Activated CD4-positive, alpha-beta memory T cell treated with anti-CD3 and anti-CD28 coated beads, Interleukin-2, amount 10 ng/mL, durations not matched to agents 7 days and 5 days (primary cell): ENCODE measurements at places on chromosomes 5 and 9. TPM values are rescaled to one million over a fixed set of nuclear protein-coding genes. Genes with fewer than 3 reads are reported as not detected.

The ISL1 gene
- not detected for total RNA-seq

The ARL10 gene
- 6.5 TPM for total RNA-seq

The FOXE1 gene
- total RNA-seq = not detected

The POU5F2 gene
- total RNA-seq = 0.71 TPM

The TAF1L gene
- total RNA-seq = 0.05 TPM

The FGF18 gene
- total RNA-seq = not detected

The BARX1 gene
- 0.20 TPM for total RNA-seq

The NR4A3 gene
- total RNA-seq = 3.0 TPM

The WDR38 gene
- not detected for total RNA-seq

The F12 gene
- total RNA-seq = 1.5 TPM

The C1QTNF3 gene
- total RNA-seq = 2.5 TPM

The NPR2 gene
- 7.7 TPM for total RNA-seq

The CCNJL gene
- total RNA-seq = not detected

The TMEM250 gene
- 47.0 TPM for total RNA-seq

The EGFL7 gene
- 0.28 TPM for total RNA-seq

The SMC2 gene
- total RNA-seq = 57.2 TPM

The MYOT gene
- not detected for total RNA-seq

The DBH gene
- not detected for total RNA-seq

The CYLC2 gene
- total RNA-seq = not detected

The SLC6A7 gene
- total RNA-seq = not detected

- H3K27ac ChIP-seq = no peak overlapping the region
- no peak overlapping the region for H3K4me3 ChIP-seq
- no peaks in the 10 kb centered on the region for H3K4me1 ChIP-seq
Measured at GRCh38 chr9:101176384-101176783, 147.9 kb downstream of the PLPPR1 start.

DNA sequence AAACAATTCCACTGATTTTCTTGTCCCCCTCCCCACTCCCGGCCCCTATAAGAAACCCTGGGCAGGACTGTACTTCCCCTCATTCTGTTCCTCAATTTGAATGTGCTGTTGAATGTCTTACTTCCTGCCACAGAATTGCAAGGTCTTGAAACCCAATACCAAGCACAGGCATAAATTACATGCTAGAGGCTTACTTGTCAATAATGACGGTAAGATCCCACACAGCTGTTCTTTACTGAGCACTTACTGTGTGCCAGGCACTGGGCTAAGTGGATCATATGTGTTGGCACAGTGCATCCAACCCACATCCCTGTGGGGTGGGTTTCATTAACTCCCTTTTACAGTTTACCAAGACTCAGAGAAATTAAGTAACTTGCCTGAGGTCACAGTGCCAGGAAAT, 63.4 kb downstream of the MVB12B start:
- H3K27ac ChIP-seq = no peak overlapping the region
- no peaks in the 10 kb centered on the region for H3K36me3 ChIP-seq
- H3K4me1 ChIP-seq = peaks cover 24% of the 10 kb centered on the region
- no peak for DNase-seq
- H3K4me3 ChIP-seq = no peak overlapping the region

GRCh38 chr9:130535818-130536521, 43.4 kb upstream of the FUBP3 start:
- H3K27me3 ChIP-seq = peaks cover 53% of the 10 kb centered on the region
- DNase-seq = no peak
- peaks cover 6% of the 10 kb centered on the region for H3K4me1 ChIP-seq
- H3K4me3 ChIP-seq = no peak overlapping the region
- no peak overlapping the region for H3K27ac ChIP-seq

GRCh38 chr5:178483620-178484019, 106.6 kb downstream of the COL23A1 start:
- H3K27ac ChIP-seq = no peak overlapping the region
- H3K27me3 ChIP-seq = no peaks in the 10 kb centered on the region
- H3K4me1 ChIP-seq = peaks cover 5% of the 10 kb centered on the region
- no peaks in the 10 kb centered on the region for H3K36me3 ChIP-seq
- H3K4me3 ChIP-seq = no peak overlapping the region
- peak; percentile 38 for DNase-seq

GRCh38 chr9:88781628-88782391, 209.5 kb upstream of the S1PR3 start:
- no peaks in the 10 kb centered on the region for H3K27me3 ChIP-seq
- no peak overlapping the region for H3K27ac ChIP-seq
- no peaks in the 10 kb centered on the region for H3K4me1 ChIP-seq
- DNase-seq = no peak
- H3K4me3 ChIP-seq = no peak overlapping the region

DNA sequence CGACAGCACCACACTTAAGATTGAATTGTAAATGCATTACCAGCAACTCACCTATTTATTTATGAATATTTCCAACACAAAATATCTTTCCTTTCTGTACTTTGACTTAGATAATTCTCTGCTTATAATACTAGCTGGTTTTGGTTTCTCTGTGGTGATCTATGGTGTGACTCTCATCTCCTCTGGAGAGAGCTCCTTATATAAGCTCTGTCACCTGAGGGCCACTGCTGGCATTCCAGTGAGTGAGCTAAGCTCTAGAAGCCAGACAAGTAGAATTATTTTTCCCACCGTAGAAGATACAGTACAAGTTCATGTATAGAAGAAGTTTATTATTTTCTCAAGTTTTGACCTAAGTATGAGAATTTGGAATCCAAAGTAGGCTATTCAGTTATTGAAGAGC, 111.5 kb downstream of the CDC42SE2 start:
- peak overlapping the region; percentile 52 for H3K27ac ChIP-seq
- H3K4me1 ChIP-seq = peaks cover 89% of the 10 kb centered on the region
- no peaks in the 10 kb centered on the region for H3K27me3 ChIP-seq
- H3K4me3 ChIP-seq = peak overlapping the region; percentile 9

DNA sequence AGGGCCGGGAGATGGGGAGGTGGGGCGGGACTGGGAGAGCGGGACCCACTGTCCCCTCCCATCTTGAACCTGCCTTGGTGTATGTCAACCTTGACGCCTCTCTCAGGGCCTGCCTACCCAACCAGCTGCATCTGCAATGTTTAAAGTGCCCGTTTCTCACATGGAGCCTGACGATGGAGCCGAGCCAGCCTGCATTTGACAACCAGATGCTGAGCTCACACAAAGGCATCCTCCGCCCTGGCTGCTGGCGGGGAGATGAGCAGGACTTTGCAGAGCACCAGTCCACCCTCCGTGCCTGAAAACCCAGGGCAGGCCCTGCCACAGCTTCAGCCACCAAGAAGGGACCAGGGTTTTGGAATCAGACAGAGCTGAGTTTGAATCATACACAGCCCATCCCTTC, 141.1 kb upstream of the SMIM23 start:
- no peak for DNase-seq
- no peak overlapping the region for H3K27ac ChIP-seq
- H3K4me1 ChIP-seq = peaks cover 9% of the 10 kb centered on the region
- H3K36me3 ChIP-seq = no peaks in the 10 kb centered on the region
- no peak overlapping the region for H3K4me3 ChIP-seq
- H3K27me3 ChIP-seq = peaks cover 9% of the 10 kb centered on the region

DNA sequence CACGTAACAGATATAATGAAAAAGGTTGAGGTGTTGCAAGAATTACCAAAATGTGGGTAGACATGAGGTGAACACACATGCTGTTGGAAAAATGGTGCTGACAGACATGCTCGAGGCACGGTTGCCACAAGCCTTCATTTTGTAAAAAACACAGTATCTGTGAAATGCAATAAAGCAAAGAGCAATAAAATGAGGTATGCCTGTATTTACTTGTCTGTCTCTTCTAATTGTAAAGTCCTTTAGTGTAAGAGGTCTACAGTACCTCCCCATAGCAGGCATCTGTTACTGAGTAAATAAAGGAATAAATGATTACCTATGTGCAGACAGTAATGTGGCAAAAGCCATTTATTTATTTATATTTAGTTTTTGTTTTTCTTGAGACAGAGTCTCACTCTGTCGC, 3.0 kb upstream of the CAST start:
- H3K4me1 ChIP-seq = peaks cover 68% of the 10 kb centered on the region
- H3K36me3 ChIP-seq = peaks cover 13% of the 10 kb centered on the region
- no peak overlapping the region for H3K4me3 ChIP-seq
- H3K27me3 ChIP-seq = peaks cover 47% of the 10 kb centered on the region
- H3K27ac ChIP-seq = no peak overlapping the region

DNA sequence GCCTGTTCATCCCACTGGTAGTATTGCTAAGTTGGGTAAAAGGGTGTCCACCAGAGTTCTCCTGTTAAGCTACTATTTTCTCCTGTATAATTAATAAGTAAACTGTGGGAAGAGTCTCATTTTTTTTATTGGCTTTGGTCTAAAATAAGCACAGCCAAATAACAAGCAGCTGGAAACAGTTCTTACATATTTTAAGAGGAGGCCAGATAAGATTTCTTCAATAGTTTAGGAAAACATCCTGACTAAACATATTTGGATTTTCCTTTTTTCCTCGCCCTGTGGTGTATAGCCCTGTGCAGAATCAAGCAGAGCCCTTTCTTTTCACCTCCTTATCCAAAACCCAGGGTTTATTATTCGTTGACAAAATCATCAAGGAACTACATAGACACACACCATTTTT, 122.2 kb upstream of the ZNF608 start:
- no peak overlapping the region for H3K4me3 ChIP-seq
- H3K27me3 ChIP-seq = no peaks in the 10 kb centered on the region
- no peak for DNase-seq
- H3K27ac ChIP-seq = no peak overlapping the region

GRCh38 chr9:17064558-17064957, 70.3 kb upstream of the CNTLN start:
- no peak for DNase-seq
- H3K4me3 ChIP-seq = no peak overlapping the region
- H3K27ac ChIP-seq = no peak overlapping the region
- no peaks in the 10 kb centered on the region for H3K36me3 ChIP-seq
- H3K4me1 ChIP-seq = no peaks in the 10 kb centered on the region
- H3K27me3 ChIP-seq = no peaks in the 10 kb centered on the region

DNA sequence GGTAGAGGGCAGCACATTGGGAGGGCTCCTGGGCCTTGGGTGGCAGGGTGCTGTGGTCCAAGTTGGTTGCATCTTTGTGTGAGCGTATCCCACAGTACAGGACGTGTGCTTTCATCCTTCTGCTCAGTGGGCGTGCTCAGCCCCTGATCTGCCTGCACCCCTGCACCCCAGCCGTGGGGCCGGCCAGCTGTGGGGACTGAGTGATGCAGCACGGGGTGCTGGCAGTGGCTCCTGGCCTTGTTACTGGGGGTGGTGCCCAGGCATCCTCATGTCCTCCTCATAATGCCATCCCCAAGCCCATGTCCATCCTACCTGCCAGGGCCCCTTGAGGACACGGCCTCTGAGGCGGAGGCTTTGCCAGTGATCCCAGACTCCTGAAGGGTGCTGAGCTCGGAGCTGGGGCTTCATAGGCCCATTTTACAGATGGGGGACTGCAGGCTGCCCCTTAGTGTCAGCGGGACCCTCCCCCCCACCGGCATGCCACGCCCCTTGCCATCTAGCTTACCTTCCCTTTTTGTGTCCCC, 100.7 kb downstream of the PHF2 start:
- no peaks in the 10 kb centered on the region for H3K27me3 ChIP-seq
- peak; percentile 6 for DNase-seq
- H3K4me1 ChIP-seq = no peaks in the 10 kb centered on the region
- H3K4me3 ChIP-seq = no peak overlapping the region
- no peak overlapping the region for H3K27ac ChIP-seq

GRCh38 chr5:20618340-20618739, 630.3 kb upstream of the CDH18 start:
- no peak for DNase-seq
- no peaks in the 10 kb centered on the region for H3K27me3 ChIP-seq
- H3K27ac ChIP-seq = no peak overlapping the region

GRCh38 chr5:119396030-119396664, 40.3 kb downstream of the TNFAIP8 start:
- no peaks in the 10 kb centered on the region for H3K27me3 ChIP-seq
- peak overlapping the region; percentile 61 for H3K27ac ChIP-seq
- H3K4me3 ChIP-seq = peak overlapping the region; percentile 25
- DNase-seq = no peak

GRCh38 chr5:143001764-143002351, 231.7 kb downstream of the ARHGAP26 start:
- H3K27ac ChIP-seq = peak overlapping the region; percentile 99
- H3K27me3 ChIP-seq = no peaks in the 10 kb centered on the region
- H3K4me3 ChIP-seq = no peak overlapping the region

- no peak overlapping the region for H3K4me3 ChIP-seq
- no peak overlapping the region for H3K27ac ChIP-seq
- H3K27me3 ChIP-seq = peaks cover 7% of the 10 kb centered on the region
Measured at GRCh38 chr5:155091768-155092717, 78.5 kb downstream of the KIF4B start.

DNA sequence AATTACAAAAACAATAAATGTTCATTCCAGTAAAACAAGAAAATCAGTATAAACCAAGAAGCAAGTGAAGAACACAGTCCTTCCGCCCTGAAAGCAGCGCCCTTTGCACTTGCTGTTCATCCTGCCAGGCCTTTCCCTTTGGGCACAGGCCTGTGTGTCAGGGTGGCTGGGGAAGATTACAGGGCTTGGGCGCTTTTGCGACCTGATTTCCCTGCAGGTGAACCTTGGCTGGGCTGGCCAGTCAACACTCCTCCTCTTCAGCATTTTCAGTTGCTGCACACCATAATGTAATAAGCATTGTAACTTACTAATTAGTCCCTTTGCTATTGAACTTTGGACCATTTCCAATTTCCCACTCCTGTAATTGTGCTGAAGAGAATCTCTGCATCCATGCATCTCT, 38.6 kb upstream of the TDRD7 start:
- H3K4me1 ChIP-seq = no peaks in the 10 kb centered on the region
- DNase-seq = no peak
- H3K27ac ChIP-seq = no peak overlapping the region
- H3K4me3 ChIP-seq = no peak overlapping the region

DNA sequence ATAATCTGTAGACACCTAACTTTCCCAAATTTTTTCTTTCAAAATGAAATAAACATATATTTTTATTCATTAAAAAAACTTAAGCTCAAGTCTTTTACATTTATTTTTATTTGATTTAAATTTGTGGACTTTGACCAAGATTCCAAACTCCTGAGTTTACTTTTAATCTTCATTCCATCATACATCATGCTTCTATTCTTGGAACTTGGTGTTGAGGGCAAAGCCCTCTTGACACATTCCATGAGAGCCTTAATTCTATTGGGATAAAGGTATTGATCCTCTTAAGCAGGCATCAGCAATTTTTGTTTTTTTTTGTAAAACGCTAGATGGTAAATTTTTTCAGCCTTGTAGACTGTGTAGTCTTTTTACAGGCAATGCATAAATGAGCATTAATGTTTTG, 53.6 kb downstream of the FBXO4 start:
- DNase-seq = no peak
- no peak overlapping the region for H3K4me3 ChIP-seq
- H3K27me3 ChIP-seq = peaks cover 4% of the 10 kb centered on the region

GRCh38 chr5:67619235-67619634, 422.6 kb upstream of the CD180 start:
- no peaks in the 10 kb centered on the region for H3K27me3 ChIP-seq
- H3K4me1 ChIP-seq = no peaks in the 10 kb centered on the region
- DNase-seq = no peak
- H3K4me3 ChIP-seq = no peak overlapping the region

- H3K36me3 ChIP-seq = peaks cover 5% of the 10 kb centered on the region
- H3K27ac ChIP-seq = no peak overlapping the region
- no peaks in the 10 kb centered on the region for H3K27me3 ChIP-seq
Measured at GRCh38 chr5:81530919-81531318, 137.0 kb upstream of the ACOT12 start.

GRCh38 chr9:33329979-33330378, 39.7 kb downstream of the NFX1 start:
- DNase-seq = no peak
- no peak overlapping the region for H3K4me3 ChIP-seq
- H3K27ac ChIP-seq = no peak overlapping the region
- no peaks in the 10 kb centered on the region for H3K27me3 ChIP-seq

- peaks cover 6% of the 10 kb centered on the region for H3K27me3 ChIP-seq
- H3K36me3 ChIP-seq = no peaks in the 10 kb centered on the region
- no peak overlapping the region for H3K27ac ChIP-seq
- DNase-seq = no peak
- no peaks in the 10 kb centered on the region for H3K4me1 ChIP-seq
- H3K4me3 ChIP-seq = no peak overlapping the region
Measured at GRCh38 chr5:81326554-81326953, 25.2 kb downstream of the ZCCHC9 start.
